ENCODE measurements at places on chromosomes 7 and 10. TPM values are rescaled to one million over a fixed set of nuclear protein-coding genes. Genes with fewer than 3 reads are reported as not detected.

The NPFFR1 gene
- not detected for total RNA-seq

DNA sequence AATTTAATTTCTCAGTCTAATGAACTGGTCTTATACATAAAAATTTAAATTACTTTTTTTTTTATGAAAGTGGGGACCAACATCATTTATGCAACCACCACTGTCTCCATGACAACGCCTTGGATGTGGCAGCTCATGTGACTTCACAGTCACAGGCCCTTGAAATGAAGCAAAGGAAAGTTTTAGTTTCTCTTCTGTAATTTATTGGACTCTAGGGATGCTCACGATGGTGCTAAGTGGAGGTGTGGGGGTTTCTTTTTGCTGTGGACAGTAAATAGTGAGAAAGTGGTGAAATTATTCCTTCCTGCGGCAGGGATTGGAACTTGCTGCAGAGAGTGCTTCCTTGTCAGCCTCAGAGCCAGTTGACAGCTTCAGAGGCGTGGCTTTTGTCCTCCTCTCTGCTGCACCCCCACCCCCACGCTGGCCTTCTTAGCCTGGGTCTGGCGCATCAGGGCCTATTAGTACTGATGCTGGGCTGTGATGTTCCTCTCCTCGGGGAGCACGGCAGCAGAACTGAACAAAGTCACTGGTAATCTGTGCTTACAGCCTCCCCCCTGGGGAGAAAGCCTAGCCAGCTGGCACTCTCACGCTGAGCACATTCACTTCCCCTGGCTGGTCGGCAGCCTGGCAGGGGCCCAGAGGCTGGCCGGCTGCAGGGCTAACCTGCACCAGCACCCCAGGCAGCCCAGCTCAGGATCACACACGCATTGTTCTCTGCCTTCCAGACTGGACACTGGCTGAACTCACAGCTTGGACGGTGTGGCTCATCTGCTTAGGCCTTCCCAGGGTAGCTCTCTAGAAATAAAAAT, 517.5 kb upstream of the GALNT17 start:
- H3K4me1 ChIP-seq = peaks cover 10% of the 10 kb centered on the region
- H3K36me3 ChIP-seq = no peaks in the 10 kb centered on the region
- H3K27ac ChIP-seq = no peak overlapping the region

The JMJD1C gene
- 105 TPM for total RNA-seq

The C10orf67 gene
- not detected for total RNA-seq
